Activated CD4-positive, alpha-beta T cell treated with anti-CD3 and anti-CD28 coated beads, Interleukin-2, amount 50 U/mL, for 1 hour (primary cell): ENCODE measurements at places on chromosomes 2 and 18.

- no peak for DNase-seq
Measured at GRCh38 chr2:24861500-24861899, 58.5 kb downstream of the ADCY3 start.

DNA sequence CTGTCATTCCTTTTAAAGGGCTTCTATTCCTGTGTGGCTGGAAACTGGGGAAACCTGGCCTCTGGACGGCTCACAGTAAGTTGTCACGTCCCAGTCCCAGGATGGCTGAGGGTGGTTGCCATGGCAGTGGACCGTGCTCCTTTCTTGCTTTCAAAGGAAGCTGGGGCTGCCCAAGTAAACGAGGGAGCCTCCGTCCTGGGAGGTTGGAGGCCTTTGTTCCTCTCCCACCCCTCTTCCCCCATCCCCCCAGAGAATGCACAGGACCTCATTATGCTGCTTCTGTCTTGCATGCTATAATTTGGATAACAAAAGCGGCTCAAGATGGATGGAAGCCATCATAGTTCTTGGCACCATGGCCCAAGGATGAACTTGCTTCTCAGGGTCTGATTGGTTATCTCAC lies 325.5 kb upstream of the HS6ST1 start:
- DNase-seq, result no peak

GRCh38 chr2:126527836-126528490 lies 128.0 kb upstream of the GYPC start:
- peak; percentile 71 for DNase-seq

DNA sequence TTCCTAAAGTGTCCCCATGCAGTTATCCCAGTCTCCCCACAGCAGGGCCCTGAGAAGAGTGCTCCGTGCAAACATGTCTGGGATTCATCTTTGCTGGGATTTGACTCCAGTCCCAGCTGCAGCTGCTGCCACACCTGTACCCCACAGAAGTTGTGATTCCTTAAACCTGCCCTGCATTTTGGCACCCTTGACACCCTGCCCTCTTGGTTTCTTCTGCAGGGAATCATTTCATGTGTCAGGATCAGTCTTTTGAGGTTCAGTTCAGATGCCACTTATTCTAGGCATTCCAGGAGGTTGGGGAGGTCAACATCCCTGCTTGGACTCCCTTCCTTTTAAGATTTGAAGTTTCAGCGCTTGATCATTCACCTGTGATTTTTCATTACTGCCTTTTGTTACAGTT lies 108.3 kb downstream of the SPTBN1 start:
- DNase-seq, result no peak

DNA sequence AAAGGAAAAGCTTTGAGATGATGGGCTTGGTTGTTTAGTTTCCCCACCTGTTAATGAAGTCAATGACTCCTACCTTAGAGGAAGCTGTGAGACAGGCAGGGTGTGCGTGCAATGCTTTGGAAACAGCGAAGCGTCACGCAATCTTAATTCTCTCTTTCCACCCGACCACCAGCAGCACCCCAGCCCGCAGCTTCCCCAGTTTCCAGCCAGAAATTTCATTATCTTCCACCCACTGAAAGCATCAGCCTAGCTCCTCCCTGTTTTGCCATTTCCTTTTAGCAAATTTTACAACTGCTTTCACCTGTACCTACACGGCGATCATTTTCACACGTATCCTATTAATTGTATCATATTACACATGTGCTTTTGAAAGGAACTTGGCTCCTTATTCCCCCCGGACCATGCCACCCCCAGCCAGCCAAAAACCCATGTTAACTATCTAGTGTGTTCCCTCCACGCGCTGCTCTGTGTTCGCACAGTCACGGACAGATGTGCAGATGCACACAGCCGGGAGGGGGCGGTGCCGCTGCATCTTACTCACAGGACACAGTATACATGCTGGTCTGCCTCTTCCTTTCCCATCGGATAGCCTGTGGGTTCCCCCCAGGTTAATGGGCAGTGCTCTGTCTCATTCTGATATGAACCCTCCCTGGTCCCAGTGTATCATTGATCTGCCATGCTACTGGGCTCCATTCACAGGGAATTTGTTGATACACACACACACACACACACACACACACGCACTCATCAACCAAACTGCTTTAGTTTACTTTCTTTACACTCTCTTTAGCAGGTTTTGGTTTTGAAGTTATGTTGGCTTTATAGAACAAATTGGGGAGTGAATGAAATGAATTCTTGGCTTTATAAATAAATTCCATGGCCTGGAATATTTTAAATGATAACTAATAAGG lies 22.4 kb downstream of the CYP27C1 start:
- DNase-seq, result peak; percentile 51

DNA sequence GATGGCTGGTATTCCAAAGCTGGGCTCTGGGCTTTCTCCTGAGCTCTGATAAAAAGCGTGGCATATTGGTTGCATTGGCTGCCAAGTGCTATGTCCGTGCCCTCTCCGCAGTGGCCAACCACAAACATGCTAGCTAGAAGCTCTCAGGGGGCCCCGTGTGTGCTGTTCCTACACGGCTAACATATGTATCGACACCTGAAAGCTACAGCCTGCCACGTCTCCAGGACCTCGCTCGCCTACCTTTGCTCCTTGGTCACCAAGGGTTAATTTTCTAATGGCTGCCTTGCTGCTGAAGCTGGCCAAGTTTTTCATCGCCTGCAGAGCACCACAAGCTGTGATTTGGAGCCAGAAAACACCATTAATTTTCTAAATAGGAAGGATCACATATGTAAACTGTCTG lies 888.4 kb downstream of the BCL11A start:
- no peak for DNase-seq

- no peak for DNase-seq
Measured at GRCh38 chr2:222701721-222702131, 30.3 kb downstream of the MOGAT1 start.

DNA sequence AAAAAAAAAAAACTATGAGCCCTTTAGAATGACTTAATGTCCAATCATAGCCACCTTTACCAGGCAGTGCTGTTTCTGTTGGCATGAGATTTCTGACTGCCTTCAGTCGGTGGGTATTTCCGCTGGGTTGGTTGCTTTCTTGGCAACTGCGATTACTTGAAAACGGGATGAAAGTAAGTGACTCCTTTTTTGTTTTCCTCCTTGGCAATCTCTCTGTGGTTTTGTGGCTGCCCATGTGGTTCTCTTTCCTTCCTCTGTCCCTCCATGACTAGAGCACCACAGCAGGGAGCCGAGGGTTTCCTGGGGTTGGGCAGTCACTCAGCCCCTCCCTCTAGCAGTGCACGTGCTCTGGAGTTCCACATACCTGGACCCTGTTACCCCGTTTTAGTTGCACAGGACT lies 112.1 kb downstream of the KLHL29 start:
- no peak for DNase-seq

GRCh38 chr2:144343145-144343544 lies 176.8 kb downstream of the ZEB2 start:
- DNase-seq, result no peak

- no peak for DNase-seq
Measured at GRCh38 chr2:151197184-151198108, 64.2 kb downstream of the RBM43 start.

DNA sequence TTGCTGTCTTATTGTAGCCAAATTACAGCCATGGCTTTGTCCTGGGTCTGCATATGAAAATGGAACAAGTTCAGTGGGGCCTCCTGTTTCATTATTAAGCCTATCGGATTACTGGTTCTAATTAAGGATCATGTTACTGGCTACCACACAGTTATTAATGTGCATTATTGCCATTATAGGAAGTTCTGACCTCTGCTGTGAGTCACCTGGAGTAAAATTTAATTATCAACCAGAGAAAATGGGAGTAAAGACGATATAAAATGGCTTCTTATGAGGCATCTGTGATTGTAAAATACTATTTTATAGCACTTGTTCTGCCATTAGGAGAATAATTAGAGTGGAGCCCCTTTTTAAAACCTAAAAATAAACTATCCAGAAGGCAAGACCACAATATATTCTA lies 143.3 kb upstream of the ITGB6 start:
- no peak for DNase-seq

GRCh38 chr2:111898703-111899514 lies 502 bp downstream of the MERTK start:
- peak; percentile 9 for DNase-seq

GRCh38 chr18:63476668-63477067 lies at the start of gene SERPINB5:
Gene SERPINB5, plus strand, starts transcription at chr18:63476958. Its CDS starts 7,471 bp downstream, at chr18:63484429.
- DNase-seq, result no peak

GRCh38 chr2:186399082-186399644 lies 86.9 kb upstream of the ZC3H15 start:
- DNase-seq, result no peak

GRCh38 chr2:236242057-236242495 lies 22.1 kb downstream of the ASB18 start:
- no peak for DNase-seq

DNA sequence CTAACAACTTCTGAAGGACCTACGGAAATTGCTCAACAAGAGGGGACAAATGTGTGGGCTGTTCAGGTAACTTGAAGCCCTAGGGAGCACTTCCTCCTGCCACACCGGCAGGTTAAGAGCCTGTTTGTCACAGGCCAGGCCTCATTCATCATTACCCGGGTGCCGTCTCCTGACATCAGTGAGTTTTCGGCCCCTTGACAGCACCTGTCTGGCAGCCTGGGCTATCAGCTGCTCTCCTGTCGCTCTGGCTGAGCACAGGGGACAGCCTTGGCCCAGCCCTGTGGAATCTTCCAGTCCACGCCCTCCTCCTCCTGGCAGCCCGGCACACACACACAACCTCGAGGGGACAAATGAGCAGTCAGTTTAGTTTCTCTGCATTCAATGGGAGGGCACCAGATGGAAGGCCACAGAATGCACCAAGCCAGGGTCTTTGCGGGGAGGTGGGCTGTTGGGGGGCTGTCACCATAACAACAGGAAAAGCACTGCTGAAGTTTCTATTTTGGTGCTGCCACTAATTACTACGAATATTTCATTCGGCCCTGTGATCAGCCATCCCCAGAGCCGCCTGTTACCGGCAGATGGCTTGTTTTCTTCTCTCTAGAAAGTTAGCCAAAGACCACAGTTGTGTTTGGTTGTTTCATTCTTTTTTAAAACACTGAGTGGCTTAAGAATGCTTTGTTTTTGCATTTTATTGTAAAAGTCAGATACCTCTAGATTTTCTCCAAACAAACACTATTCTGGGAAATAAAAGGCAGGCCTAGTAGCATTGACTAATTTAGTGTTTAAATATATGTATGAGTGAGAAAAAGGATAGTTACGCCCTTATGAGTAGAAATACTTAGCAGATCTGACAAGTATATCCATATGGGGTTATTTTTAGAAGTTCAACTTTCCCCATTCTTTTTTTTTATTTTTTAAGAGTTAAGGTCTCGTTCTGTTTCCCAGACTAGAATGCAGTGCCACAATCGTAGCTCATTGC lies 189.9 kb upstream of the NDUFV2 start:
- DNase-seq, result no peak

DNA sequence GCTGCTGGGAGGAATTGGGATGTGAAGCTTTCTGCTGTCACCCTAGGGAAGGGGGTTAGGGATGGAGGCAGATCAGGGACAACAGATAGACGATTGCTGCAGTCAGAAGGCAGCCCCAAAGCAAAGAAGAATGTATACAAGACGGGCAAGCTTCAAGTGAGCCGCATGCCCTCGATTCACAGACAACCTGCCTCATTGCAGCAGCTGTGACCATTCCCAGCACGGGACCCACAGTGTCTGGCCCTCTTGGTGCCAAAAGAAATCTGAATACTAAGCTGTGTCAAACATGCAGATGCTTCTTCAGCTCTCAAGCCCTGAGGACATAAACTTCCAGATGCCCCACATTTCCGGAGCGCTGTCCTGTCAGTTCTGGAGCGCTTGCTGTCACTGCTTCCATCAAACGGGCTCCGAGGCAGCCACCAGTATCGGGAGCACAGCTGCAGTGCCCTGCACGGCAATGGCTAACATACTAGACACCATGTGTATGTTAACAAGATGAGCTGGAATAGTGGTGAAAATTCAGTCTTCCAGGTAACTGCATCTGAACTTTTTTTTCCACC lies 33.8 kb downstream of the PRELID3A start:
- DNase-seq, result no peak

DNA sequence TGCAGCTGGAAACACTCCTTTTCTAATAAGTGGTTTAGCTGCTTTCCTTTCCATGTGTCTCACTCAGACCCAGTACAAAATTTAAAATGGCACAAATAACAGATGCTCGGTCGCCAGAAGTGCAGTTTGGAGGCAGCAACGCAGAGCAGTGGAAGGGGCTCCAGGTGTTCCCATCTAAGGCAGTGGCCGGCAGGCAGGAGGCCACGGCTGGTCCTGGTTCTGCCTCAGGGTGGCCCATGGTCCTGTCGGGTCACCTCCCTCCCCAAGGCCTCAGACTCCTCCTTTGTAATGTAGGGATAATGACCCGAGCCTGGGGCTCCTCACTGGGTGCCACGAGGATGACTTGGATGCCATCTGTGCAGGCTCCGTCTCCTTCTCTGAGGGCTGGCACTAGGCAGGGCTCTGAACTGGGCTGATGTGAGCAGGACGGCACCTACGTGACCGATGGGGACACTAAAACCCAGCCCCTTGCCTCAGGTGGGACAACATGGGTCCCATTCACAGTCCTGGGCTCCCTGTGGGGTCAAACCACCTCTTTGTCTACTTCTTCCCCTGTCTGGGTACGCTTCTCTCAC lies 80.9 kb upstream of the SLC66A3 start:
- no peak for DNase-seq

DNA sequence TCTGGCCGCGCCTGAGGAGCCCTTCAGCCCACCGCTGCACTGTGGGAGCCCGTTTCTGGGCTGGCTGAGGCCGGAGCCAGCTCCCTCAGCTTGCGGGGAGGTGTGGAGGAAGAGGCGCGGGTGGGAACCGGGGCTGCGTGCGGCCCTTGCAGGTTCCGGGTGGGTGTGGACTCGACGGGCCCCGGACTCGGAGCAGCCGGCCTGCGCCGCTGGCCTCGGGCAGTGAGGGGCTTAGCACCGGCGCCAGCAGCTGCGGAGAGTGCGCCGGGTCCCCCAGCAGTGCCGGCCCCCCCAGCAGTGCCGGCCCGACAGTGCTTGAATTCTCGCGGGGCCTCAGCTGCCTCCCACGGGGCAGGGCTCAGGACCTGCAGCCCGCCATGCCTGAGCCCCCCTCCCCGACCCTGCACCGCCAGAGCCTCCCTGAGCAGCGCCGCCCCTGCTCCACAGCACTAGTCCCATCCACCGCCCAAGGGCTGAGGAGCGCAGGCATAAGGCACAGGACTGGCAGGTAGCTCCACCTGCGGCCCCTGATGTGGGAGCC lies 534.2 kb downstream of the ZNF804A start:
- DNase-seq, result no peak

- DNase-seq, result no peak
Measured at GRCh38 chr2:21231985-21232384, 108.2 kb downstream of the TDRD15 start.

- DNase-seq, result no peak
Measured at GRCh38 chr2:145415151-145415550, 895.2 kb upstream of the ZEB2 start.

- no peak for DNase-seq
Measured at GRCh38 chr2:125371867-125372266, 1284.1 kb upstream of the GYPC start.

- no peak for DNase-seq
Measured at GRCh38 chr2:68831686-68832232, 39.4 kb downstream of the BMP10 start.

GRCh38 chr2:164737612-164738081 lies 104.0 kb downstream of the COBLL1 start:
- no peak for DNase-seq
